ENCODE measurements at places on chromosomes 7 and 10. TPM values are rescaled to one million over a fixed set of nuclear protein-coding genes. Genes with fewer than 3 reads are reported as not detected.

Gene FAM25A
- polyA plus RNA-seq: not detected

Gene ADAP1
- 17.3 TPM for polyA plus RNA-seq

Gene IQUB
- 4.4 TPM for polyA plus RNA-seq

DNA sequence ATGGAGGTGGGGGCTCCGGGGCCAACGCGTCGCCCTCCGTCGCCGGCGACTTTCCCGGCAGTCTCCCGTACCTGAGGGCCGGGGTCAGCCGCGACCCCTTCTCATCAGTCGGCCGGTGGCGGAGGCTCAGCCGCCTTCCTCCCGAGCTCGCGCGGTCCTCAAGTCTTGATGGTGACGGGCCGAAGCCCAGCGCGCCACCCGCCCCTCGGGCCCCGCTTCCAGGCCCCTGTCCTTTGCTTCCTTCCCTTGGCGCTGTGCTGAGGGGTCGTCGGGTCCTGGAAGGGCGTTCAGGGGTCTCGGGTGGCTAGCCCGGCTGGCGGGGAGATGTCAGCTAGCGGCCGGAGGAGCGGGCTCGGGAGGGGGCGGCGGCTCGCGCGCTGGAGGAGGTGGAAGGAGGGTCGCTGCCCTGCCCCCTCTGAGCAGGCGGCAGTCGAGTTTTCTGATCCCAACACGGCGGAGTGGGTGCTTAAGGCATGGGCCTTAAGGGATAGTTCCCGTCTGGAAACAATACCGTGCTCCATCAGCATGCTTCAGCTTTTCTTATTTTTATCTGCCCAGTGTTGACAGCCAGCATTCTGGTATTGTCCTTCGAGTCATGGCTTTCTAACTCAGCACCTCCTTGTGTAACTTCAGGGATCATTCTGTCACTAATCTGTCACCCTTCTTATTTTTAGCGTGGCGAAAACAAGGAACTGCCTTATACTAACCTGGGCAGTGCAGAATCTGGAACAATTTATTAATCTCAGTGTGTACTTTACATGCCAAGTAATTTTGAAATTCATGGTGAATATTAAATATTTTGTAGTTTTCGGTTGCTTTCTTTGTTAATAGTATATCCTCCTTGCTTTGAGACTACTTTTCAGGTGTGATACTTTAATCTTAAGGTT lies 748 bp downstream of the PHTF2 start:
- peak; percentile 49 for DNase-seq
